NCI-H446 treated with DMSO at 0.1 percent for 48 hours (cell line): ENCODE measurements at places on chromosomes 12 and 14.

DNA sequence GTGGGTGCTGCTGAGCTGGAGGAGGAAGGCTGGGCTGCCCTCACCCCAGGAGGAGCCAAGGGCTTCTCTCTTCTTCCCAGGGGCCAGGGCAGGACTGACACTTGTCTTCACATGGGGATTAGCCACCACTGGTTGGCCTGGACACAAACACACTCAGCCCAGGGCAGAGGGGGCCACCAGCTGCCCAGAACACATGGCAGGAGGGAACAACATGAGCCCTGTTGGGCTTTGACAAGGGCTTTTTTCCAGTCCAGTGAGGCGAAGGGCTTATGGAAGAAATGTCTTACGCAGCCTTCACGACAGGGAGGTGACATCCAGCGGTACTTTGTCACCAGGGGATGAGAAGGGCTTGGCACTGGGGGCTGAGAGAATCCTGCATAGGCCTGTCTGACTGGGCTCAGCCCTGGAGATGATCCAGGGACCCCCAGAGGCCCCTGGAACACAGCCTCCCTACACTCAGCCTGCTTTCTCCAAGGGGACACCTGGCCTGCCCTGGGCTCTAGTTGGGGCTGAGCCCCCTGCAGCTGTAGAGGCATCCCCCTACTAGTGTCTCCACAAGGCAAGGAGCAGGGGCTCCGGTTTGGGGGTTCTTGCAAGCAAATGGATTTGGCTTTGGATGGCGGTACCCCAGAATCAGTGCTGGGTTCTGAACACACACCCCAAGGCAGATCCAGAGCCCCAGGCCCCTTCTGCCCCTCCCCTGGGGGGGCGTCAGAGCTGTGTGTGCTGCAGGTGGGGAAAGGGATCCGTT, 18.9 kb downstream of the ARL6IP4 start:
- DNase-seq: no peak

DNA sequence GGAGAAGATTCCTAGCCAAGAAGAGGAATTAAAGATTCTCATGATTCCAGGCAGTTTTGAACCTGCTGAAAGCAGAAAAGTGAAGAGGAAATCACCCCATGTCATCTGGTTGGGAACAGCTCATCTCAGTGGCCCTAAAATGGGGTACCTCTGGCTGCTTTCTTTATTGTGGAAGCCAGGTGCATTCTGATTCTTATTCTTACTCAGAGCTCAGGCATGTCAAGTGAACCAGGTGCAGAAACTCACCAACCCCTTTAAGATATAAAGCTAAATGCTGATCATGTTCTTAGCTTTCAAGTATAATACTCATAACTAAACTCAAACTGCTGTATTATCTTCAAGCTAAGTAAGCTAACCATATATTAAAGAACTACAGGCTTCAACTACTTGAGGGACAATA, 253.9 kb upstream of the ARID2 start:
- no peak for DNase-seq

- no peak for DNase-seq
Observed at GRCh38 chr12:123273166-123273565, 1.5 kb upstream of the CDK2AP1 start.

- no peak for DNase-seq
Observed at GRCh38 chr14:43647302-43647701, 859.8 kb downstream of the FSCB start.

- no peak for DNase-seq
Observed at GRCh38 chr12:95213119-95213518, 4.1 kb downstream of the FGD6 start.

DNA sequence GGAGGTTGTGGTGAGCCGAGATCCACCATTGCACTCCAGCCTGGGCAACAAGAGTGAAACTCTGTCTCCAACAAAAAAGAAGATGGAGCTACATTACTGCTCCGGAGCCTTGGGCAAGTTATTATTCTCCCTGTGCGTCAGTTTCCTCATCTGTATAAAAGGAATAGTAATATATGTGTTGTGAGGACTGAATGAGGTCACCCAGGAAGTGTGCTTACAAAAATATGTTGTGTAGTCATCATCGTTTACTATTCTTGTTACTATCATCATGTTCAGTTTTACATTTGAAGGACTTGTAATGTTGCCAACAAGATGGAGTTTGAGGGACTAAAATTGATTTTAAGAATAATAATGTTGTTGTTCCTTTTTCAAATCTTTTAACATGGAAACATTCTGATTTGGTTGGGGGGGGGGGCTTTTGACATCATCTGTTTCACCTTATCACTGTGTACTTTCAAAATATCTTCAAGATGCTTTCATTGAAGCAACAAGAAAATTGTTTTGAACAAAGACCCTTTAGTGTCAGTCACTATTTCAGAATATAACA, 156.8 kb downstream of the PDE3A start:
- no peak for DNase-seq

- peak; percentile 23 for DNase-seq
Observed at GRCh38 chr14:41280745-41281144, 325.9 kb upstream of the LRFN5 start.

DNA sequence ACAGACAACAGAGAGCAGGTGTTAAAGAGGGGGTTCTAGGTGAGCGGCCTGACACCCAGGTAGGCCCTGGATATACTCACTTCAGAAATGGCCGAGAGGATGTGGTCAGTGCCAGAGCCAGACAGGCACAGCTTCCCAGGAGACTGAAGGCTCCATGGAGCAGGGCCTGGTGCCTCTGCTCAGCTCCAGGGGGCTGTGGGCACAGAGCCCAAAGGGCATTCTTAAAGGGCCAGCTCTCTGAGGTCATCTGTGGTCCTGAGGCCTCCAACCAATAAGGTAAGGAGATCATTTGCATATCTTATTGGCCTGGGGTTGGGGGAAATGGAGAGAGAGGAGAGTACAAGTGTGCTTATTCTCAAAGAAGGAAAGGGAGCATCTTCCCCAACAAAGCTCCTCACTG, 9.7 kb upstream of the PCK2 start:
- no peak for DNase-seq

DNA sequence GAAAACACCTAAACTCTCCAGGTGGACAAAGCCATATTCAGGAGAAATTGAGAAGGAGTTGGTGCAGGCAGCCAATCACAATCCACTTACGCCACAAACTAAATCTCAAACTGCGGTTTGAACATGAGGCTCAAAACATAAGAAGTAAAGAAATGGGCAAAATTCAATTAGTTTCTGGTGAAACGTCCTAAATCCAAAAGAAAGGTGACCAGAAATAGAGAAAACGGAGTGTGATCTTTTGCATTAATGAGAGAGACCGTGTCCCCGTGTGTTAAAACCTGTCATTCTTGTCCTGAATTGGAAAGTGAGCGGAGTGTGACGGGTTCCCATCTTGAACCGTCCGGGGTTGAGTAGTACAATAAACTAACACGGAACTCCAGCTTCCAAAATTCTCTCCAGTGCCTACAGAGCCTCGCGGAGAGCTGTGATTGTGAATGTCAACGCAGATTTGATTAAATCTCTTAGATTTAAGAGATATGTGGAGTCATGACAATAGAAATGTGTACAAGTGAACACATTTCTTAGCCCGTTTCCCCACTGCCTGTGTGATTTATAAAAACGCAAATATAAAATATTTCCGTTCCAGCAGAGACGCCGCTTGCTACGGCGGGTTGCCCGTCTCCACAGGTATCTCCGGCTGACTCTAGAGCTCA, 595 bp upstream of the METAP2 start:
- DNase-seq: peak; percentile 6
